Nephron progenitor cell (in vitro differentiated cells): ENCODE measurements at places on chromosomes 16 and 17.

DNA sequence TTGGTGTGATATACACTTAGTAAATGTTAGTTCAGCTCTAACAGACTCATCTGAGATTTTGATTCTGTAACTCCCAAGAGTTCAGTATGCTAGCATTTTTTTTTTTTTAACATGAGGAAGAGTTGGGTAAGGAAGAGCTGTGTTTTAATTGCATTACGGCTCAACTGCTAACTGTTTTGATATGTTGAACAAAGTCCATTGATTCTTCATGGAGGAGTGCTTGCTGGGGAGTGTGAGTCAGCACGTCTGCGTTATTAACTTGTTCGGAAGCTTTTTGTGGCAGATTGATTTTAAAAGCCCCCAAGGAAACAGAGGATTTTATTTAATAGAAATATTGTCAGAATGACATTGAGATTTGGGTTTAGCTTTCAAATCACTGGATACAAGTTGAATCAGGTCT, 45.8 kb downstream of the PITPNC1 start:
- no peak for DNase-seq

- DNase-seq = no peak
These were observed 38.4 kb downstream of the ADCY7 start for GRCh38 chr16:50304467-50305440.

DNA sequence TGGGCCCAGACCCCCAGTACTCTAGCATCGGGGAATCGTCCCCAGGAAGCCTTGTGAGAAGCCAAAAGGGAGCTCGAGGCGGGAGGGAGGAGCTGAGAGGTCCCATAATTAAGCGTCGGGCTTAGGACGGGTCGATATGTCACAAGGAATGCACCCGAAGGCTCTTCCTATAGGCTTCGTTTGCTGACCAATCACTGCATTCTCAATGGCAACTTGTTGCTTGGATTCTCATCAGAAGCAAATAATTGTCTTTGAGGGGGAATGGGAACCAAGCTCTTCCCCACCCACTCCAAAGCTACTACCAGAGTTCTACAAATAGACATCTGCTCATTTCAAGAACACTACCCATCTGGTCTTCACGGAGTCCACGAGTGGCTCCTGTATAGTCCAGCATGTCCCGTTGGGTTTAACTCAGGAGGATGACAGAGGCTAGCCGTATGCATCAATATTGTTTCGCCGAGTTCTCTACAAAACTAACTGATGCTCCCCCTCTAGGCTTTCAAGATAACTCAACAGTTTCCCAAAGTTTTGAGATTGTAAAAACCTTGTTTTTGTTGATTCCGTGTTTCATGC, 628 bp upstream of the BLMH start:
- DNase-seq = no peak

- DNase-seq = peak; percentile 48
These were observed 3.2 kb upstream of the NLRP1 start for GRCh38 chr17:5587438-5588032.

- DNase-seq = no peak
These were observed 1.2 kb downstream of the MIF4GD start for GRCh38 chr17:75269844-75270217.
